ENCODE measurements at places on chromosomes 6 and 20.

DNA sequence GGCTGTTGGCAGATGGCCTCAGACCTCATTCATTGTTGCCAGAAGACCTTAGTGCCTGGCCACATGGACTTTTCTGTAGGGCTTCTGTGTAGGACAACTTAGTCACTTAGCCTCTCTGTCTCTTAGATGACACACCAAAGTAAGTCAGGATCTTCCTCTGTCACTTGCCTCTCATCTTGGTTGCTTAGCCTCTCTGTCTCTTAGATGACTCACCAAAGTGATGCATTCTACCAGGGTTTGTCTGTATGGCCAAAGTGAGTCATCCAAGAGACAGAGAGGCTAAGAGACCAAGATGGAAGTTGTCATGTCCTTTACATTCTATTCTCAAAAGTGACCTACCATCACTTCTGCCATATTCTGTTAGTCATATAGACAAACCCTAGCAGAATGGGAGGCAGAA is 255.9 kb upstream of the DEFB112 start:
- DNase-seq, result no peak

DNA sequence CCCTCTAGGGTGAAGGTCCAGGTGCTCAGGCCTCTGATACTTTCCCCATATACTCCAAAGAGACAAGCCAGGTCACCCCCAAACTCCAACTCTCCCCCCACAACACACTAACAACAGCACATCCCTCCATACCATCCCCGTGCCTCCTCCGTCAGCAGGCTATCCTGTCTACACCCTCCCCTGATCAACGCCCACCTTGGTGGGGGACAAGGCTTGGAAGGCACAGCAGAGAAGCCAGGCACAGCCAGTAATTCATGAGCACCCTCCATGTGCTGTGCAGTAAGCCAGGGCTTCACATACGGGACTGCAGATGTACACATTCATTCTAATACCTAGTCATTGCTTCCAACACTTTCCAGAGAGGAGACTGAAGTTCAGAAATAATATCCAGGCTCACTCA is 57.6 kb downstream of the TRERF1 start:
- no peak for DNase-seq

GRCh38 chr6:10947966-10948365 is 61.1 kb downstream of the SYCP2L start:
- DNase-seq, result no peak

GRCh38 chr20:46118481-46119020 is 437 bp downstream of the CD40 start:
- DNase-seq, result no peak

DNA sequence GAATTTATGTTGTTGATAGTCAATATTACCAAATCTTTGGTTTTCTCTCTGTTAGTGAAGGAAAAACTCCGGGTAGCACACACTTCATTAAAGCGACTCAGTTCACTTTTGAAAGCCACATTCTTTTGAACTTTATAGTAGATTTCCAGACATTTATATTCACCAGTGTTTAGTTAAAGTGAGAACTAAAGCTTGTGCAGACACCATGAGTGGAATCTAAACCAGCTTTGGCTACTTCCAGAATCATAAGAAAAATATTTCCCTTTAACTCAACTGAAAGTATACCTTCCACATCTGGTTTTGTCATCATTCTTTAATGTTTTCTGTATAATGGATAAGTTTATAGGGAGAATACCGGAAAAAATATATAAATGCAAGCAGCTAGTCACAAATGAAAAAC is 92.1 kb upstream of the COL21A1 start:
- DNase-seq, result no peak

DNA sequence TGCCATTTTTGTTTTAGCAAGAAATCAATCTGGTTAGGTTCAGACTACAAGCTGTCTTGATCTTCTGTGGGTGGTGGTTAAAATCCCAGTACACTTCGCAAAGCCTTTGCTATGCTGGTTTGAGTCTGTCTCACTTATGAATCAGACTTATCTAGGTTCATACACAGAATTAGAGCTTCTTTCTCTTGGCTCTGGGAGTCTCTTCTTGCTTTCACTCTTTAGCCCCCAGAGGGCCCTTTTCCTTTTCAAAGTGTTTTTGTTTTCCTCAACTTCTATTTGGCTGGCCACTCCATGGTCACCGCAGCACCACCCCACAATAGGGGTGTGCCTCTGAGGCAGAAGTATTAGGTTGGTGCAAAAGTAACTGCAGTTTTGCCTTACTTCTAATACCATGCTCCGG is 21.3 kb downstream of the ECI2 start:
- DNase-seq, result no peak

GRCh38 chr20:3547906-3548305 is 77.1 kb downstream of the ATRN start:
- no peak for DNase-seq

- DNase-seq, result no peak
These were observed 54.2 kb downstream of the NCOA7 start for GRCh38 chr6:125844989-125845388.

GRCh38 chr20:54774426-54774825 is 299.0 kb downstream of the DOK5 start:
- DNase-seq, result no peak

DNA sequence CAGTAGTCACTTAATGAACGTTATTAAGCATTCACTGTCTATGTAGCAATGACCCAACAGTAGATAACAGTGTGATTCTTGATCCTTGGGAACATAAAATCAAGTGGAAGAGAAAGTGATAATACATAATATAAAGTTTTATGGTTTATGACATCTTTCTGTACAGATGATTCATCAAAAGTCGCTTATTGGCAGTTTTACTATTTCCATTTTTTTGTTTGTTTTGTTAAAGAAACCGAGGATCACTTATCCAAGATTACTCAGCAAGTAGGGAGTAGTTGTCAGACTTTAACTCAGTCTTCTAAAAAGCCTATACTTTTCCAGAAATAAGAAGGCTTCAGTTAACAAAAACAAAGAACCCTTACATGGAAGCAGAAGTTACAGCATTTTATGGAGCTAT is 260.8 kb downstream of the ZFAND3 start:
- DNase-seq, result no peak

DNA sequence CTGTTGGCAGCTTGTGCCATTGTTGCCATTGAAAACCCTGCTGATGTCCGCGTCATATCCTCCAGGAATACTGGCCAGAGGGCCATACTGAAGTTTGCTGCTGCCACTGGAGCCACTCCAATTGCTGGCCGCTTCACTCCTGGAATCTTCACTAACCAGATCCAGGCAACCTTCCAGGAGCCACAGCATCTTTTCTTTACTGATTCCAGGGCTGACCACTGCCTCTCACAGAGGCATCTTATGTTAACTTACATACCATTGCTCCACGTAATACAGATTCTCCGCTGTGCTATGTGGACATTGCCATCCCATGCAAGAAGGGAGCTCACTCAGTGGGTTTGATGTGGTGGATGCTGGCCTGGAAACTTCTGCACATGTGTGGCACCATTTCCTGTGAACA is 221.8 kb upstream of the FAM83B start:
- no peak for DNase-seq

DNA sequence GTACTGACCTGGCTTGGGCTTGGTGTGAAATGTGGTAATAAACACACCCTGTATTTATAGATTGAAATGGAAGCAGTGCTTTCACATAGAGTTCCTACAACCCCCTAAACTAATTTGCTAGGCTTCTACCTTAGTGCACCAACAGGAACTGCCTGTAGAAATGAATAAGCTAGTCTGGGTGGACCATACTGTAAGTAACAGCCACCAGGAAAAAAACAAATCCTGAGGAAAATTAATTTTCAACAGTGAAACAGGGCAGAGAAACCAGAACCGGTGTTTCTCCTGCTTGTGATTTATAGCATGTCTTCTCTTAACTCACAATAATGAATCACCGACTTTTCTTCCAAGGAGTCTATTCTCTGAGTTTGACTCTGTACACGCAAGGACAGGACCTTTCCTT is 184.8 kb upstream of the HDAC2 start:
- DNase-seq, result no peak

- no peak for DNase-seq
These were observed 107.5 kb upstream of the PRSS16 start for GRCh38 chr6:27139756-27140579.

- no peak for DNase-seq
These were observed 4.4 kb downstream of the TUBB1 start for GRCh38 chr20:59023616-59024015.

DNA sequence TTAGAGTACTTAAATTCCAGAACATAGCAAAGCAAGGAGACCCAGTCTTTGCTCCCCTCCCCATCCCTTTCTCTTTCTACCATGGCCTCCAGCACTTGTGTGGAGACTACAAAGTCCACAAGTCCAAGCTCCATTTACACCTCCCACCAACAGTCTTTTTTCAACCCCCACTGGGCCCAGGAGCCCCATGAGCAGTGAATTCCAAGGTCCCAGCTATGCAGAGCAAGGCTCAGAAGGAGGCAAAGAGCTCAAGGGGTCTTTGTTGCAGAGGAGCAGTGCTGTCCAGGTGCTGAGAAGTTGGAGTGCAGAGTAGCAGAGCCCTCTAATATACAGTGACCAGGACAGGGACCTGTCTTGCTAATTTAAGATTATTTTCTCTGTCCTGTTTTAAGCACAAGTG is 9.0 kb downstream of the PAK5 start:
- no peak for DNase-seq

DNA sequence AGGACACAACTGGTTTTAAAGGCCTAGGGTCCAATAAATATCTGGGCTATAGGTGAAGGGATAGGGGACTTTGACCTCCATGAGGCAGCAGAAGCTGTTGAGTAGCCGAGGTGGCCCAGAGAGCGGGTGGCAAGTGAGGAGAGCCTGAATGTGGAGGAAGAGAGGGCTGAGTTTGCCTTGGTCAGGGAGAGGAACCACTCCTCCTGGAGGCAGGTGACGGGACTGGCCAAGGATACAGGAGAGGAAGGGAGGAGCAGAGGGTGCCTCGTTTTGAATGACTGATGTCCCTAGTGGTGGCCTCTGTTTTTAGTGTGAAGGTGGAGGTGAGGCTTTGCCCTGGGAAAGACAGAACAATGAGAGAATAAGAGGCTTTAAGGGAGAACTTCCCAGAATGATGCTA is 19.1 kb upstream of the AAR2 start:
- DNase-seq, result no peak

DNA sequence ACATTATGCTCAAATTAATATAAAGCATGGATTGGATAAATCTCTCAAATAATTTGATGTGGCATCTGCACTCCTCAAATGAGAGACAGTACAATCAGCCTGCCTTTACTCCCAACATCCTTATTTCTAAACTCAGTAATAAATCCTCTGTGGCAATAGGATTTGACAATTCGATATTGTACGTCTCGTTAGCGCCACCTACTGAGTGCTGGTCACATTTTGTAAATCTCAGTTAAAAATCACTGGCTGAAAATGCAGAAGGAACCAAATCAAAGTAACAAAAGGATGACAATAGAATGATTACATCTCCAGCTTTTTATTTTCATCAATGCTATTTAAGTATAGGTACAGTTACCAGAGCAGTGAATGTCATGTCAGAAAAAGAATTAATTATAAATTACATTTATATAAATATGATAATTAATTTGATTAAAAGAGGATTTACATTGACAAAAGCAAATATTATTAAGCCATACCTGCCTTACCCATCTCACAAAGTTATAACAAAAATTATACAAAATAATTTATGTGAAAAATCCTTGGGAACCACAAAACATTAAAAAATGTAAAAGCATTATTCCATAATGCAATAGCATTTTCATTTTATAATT is 20.2 kb upstream of the GJE1 start:
- DNase-seq, result peak; percentile 41

DNA sequence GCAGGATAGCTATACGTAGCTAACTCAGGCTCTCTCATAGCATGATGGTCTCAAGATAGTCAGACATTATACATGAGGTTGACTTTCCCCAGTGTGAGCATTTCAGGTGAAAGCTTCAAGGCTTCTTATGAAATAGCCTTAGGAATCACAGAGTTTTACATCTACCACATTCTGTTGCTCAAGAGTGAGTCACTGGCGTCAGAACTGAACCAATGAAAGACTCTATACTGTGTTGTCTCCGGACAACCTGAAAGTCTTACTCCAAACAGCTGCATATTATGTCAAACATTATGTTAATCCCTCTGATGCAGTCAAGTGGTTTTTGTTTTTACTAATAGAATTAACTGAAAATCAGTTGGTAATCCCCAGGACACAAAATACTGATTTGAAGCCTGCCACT is 79.8 kb upstream of the TRDN start:
- DNase-seq, result no peak

GRCh38 chr6:39322306-39322850 is at the start of gene KCNK16:
Gene KCNK16 (minus strand): TSS chr6:39322702. CDS start chr6:39322540, 162 bp downstream.
- DNase-seq, result no peak

- DNase-seq, result no peak
These were observed 25.9 kb downstream of the YTHDF1 start for GRCh38 chr20:63189846-63190559.

DNA sequence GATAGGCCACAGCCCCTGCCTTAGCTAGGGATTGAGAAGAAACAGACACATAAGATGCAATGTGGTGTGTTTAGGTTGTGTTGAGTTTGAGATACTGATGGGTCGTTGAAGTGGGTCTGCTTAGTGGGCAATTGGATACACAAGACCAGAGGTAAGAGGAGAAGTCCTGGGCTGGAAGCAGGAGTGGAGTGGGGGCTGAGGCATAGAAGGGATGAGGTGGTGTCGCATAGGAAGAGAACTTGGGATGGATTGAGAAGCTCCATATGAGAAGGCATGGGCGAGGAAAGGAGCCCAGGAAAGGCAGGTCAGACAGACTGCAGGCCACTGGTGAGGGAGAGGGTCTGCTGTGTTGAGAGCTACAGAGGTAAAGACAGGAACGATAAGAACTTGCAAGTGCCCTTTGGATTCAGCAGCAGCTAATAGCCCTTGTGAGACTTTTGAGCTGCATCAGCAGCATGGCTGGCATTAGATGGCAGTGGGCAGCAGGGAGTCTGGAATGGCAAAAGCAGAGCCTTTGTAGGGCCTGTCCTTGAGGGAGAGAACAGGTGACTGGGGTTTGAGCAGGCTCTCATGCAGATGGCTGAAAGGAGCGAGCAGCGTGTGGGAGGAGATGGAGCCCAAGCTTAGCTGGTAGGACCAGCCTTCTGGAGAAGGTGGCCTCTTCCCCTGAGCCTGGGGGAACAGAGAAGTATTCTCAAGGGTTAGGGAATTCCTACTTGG is 33.2 kb downstream of the PLCG1 start:
- no peak for DNase-seq
